Stimulated activated CD8-positive, alpha-beta memory T cell treated with anti-CD3 and anti-CD28 coated beads, Interleukin-4, amount 100 ng/mL, for 1 hour (primary cell): ENCODE measurements at places on chromosomes 3 and 15.

GRCh38 chr3:80754969-80755368 lies 987.2 kb upstream of the ROBO1 start:
- DNase-seq, result no peak

DNA sequence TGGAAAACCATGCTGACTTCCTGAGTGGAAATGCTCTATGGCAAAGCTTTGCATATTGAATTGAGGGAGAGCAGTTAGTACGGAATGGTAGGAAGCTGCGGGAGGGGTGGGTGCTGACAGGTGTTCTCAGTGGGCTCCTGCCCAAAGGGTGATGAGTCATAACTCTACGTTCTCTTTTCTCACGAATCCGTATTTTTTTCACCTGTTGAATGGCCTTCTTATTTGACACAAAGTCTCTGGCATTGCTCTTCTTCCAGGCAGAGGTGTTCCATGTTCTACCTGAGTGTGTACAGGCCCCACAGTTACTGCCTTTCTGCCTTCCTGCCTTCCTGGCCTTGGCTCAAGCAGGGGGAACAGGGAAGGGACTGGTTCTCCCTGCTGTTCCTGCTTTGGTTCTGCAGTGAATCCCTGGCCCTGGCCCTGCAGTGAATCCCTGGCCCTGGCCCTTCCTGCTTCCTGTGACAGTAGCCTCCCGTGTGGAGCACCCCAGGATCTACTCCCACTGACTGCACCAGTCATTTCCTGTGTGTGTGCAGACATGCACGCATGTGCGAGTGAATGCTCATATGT lies 31.9 kb downstream of the TRAK1 start:
- DNase-seq, result no peak

- no peak for DNase-seq
Measured at GRCh38 chr15:25937796-25938195, 74.7 kb upstream of the ATP10A start.

DNA sequence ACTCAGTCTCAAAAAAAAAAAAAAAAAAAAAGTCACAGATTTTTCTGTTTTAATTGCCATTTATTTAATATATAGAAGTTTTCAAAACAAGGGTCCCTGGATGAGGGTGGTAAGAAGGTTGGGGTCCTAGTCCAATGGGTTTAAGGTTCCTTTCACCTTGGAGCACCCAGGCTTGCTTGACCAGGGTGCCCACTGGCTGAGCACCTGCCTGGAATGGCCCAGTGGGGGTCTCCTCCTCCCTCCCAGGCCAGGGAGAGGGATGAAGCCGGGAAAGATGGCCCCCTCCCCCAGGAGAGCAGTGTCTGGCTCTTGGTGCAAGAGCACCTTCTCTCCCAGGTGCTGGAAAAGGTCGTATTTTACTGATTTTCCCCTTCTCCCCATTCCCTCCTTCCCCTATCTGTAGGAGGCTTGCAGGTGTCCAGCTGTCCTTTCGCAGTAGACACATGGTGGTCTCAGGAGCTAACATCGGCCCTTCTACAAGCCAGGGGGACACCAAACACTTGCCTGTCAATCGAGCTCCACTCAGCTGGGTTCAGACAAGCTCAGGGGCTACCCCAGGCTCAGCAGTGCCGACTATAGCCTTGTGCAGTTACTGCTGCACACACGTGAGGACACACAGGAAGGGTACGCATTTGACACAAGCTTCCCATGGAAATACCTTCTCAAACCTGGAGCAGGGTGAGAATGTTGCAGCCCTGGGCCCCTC lies 112.3 kb upstream of the KLF13 start:
- DNase-seq, result no peak

DNA sequence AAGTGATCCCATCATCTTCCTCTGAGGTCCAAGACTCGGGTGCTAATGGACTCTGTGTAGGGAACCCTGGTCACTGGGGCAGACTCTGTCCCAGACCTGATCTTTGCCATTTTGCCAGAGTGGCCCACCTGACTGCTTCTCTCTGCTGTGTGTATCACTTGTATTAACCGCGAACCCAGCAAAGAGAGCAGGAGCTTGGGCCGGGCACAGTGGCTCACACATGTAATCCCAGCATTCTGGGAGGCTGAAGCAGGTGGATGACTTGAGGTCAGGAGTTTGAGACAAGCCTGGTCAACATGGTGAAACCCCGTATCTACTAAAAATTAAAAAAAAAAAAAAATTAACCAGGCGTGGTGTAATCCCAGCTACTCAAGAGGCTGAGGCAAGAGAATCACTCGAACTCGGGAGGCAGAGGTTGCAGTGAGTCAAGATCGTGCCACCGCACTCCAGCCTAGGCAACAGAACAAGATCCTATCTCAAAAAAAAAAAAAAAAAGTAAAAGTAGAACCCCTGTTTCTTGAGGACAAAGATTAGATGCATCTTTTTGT lies 32.9 kb upstream of the CYP11A1 start:
- no peak for DNase-seq

DNA sequence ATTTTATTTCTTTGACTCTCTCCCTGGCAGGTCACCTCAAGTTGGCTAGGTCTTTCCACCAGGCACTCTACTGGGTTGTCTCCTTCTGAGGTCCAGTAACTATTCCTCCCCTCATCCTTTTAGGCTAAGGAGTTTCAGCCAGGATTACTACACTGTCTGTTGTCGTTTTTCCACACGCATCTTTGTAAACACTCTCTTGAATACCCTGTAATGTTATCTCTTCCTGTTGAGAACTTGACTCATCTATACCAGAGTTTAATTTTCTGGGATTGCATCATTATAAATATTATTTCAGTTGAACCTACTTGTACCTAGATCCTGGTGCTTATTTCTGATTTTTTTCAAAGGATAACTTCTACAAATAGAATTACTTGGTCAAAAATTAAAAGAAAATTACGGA lies 138.3 kb downstream of the SQOR start:
- no peak for DNase-seq

DNA sequence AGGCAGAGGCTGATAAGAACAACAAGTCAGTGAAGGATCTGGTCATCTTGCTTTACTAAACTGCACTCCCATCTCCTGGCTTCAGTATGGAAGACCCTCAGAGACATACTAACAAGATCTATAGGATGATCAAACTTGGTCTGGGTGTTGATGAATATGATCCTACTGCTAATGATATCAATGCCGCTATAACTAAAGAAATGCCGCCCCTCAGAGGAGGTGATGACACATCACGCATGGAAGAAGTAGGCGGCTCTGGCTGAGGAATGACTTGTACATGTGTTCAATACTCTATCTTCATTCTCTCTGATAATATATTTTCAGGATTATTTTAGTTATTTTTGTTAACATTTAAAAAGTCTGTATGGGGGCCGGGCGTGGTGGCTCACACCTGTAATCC lies 17.5 kb upstream of the EIF2B5 start:
- DNase-seq, result no peak

- no peak for DNase-seq
Measured at GRCh38 chr3:61665987-61666386, 104.6 kb downstream of the PTPRG start.

DNA sequence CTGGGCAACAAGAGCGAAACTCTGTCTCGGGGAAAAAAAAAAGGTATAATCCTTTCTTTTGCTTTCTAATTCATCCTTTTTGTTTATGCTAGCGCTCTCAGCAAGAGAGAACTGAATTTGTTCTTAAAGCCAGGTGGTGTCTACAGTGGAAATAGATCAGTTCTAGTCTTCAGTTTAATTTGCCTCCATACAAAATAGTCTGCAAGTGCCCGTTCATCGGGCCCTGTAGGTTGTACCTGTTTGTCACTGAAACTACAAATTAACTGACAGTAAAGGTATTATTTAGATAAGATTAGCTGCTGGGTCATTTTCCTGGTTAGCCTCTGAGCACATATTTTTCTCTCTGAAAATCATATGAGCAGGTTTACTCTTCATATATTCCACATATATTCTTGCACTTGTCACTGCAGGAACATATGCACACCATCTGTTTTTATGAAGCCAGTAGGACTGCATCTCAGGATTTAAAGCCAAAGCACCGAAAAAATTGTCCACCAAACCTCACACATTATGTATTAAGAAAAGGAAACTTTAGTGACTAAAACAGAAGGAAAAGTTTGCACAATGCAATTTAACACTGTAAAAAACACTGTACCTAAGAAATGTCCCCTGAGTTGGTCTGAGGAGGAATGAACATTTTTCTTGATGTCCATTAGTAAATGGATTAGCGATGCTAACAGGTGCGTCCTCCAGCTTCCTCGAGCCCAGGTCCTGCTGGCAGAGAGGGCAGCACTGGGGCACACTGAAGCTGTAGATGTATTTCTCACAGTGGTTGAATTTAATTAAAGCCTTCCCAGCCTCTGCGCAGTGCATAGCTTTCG lies 437 bp downstream of the MKRN2OS start:
- DNase-seq, result no peak

GRCh38 chr3:3552761-3553160 lies 246.5 kb upstream of the LRRN1 start:
- DNase-seq, result no peak

DNA sequence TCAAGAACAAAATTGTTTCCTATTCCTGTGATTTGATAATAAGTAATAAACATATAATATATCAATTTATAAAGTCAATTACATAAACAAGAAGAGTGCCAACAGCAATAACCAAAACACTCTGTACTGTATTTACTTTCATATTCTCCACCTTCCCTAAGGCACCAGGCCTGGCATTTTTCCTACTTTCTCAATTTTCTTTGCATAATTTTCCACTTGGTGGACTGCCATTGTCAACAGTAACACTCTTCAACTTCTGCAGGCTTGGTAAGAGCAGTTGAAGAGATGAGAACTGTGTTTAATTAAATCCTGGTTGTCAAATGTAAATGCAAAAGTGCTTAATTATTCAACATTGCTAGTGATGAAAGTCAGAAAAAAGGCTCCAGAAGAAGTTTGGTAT lies 229.8 kb upstream of the PLSCR5 start:
- DNase-seq, result no peak

DNA sequence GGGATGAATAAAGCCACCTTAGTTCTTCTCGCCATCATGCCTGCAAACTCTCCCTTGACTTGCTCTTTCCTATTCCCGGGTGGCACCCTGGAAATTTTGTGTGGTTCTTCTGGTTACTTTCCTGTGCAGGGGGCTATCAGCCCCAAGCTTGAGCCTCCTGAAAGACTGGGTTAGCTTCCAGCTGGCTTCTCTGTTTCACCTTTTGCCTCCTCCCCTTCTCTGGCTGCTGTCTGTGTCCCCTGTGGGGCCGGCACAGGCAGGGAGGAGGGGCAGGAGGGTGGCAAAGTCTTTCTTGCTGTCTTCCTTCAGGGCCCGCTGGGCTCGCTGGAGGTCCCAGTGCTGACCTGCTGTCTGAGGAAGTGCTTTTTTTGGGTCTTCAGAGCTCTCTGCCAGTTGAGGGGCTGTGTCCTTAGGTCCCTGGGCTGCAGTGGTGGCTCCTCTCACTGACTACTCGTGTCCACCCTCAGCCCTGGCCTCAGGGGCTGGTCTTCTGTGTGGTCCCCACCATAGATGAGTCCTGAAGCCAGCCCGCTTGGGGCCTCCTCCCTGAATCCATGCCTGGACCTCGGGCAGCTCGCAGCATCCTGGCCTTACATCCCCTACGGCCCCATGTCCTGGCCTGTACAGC lies 196.5 kb downstream of the KLF13 start:
- DNase-seq, result no peak

- no peak for DNase-seq
Measured at GRCh38 chr3:64681827-64682226, 6.0 kb downstream of the ADAMTS9 start.

DNA sequence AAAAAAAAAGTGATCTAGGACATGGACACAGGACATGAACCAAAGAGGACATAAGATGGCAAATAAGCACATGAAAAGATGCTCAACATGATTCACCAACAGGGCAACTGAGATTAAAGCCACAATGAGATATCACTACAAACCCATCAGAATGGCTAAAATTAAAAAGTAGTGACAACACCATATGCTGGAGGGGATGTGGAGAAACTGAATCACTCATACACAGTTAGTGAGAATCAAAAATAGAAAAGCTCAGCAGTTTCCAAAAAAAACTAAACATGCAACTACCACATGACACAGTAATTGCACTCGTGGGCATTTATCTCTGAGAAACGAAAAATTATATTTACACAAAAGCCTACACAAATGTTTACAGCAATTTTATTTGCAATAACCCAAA lies 27.9 kb upstream of the ACKR4 start:
- DNase-seq, result no peak

DNA sequence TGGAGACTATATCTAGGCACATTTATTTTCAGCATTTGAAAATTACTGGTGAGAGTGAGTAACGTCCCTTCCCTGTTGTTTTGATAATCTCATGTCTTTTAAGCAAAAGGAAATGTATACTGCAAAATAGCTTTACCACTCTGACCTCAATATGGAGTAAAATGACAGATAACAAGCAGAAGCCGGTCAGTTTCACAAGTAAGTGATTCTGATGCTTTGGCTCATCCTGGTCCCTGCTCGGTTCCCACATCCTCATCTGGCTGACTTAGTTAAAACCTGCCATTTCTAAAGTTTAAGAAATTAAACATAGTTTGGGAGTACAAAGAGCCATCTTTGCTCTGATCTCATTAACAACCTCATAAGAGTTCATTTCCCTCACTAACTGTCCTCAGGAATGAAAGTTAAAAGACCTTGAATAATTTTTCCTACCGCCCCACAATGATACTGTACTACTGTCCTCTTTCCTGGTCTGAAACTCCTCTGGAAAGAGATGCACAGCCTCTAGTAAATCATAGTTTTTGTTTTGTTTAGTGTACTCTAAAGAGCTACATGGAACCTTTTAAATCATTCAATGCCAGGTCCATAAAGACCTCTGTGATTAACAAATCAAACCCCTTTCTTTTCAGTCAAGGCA lies 72.3 kb upstream of the ICE2 start:
- DNase-seq, result no peak

- no peak for DNase-seq
Measured at GRCh38 chr3:192727032-192727847, at the start of gene FGF12. Gene FGF12, minus strand, starts transcription at chr3:192727541.
